ENCODE measurements at places on chromosomes 13 and 19. TPM values are rescaled to one million over a fixed set of nuclear protein-coding genes. Genes with fewer than 3 reads are reported as not detected.

The NKPD1 gene
- 0.11 TPM for polyA plus RNA-seq

DNA sequence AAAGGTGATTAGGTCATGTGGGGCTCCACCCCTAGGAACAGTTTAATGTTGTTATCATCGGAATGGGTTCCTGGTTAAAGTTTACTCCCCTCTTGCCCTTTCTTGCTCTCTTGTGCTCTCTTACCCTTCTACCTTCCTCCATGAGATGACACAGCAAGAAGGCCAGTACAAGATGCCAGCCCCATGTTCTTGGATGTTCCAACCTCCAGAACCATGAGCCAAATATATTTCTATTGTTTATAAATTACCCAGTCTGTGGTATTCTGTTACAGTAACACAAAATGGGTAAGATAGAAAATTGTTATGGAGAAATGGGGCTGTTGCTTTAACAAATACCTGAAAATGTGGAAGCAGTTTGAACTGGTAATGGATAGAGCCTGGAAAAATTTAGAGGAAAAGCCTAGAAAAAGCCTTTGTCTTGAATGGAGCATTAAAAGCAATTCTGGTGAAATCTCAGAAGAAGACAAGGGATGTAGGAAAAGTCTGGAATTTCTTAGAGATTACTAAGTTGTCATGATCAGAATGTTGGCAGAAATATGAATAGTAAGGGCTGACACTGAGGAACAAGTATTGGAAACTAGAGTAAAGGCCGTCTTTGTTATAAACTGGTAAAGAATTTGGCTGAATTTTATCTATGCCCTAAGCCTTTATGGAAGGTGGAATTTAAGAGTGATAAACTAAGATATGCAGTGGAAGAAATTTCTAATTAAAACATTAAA is 53.5 kb upstream of the TSC22D1 start:
- DNase-seq = no peak

GRCh38 chr13:44809190-44809589 is 180.1 kb downstream of the NUFIP1 start:
- DNase-seq = no peak

DNA sequence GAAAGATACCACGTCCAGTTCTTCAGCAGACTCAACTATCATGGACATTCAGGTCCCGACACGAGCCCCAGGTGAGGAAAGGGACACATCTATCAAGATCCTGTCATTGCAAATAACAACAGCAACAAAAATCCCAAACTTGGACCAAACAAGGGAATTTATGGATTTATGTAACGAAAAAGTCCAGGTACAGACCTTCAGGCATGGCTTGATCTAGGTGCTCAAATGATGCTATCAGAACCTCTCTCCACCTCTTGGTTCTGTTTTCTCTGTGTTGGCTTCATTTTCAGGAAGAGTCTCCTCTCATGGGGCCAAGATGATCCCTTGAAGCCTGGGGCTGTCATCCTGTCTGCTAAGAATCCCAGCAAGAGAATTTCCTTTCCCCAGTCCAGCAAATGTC is 2.9 kb downstream of the FXYD5 start:
- no peak for DNase-seq

The PRR22 gene
- 1.8 TPM for polyA plus RNA-seq

The NBEA gene
- 13.3 TPM for polyA plus RNA-seq

DNA sequence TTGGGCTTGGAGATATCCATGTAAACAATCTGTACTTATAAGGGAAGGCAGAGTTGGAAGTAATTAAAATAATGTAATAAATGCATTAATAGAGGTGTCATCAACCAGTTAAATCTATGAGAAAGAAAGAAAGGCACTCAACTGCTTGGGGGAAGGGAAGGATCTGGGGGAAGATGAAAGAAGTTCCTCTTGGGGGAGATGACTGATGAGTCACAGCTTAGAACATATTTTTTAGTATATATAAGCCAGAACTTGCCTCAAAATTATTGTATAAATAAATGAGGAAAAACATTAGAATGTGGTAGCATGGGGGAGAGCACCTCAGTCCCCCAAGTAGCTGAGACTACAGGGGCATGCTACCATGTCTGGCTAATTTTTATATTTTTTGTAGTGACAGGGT is 205.8 kb downstream of the GGACT start:
- DNase-seq = no peak

- peak; percentile 33 for DNase-seq
Measured at GRCh38 chr13:111007209-111007608, 92.3 kb upstream of the ANKRD10 start.

- no peak for DNase-seq
Measured at GRCh38 chr19:5955636-5955935, 22.4 kb downstream of the RANBP3 start.

DNA sequence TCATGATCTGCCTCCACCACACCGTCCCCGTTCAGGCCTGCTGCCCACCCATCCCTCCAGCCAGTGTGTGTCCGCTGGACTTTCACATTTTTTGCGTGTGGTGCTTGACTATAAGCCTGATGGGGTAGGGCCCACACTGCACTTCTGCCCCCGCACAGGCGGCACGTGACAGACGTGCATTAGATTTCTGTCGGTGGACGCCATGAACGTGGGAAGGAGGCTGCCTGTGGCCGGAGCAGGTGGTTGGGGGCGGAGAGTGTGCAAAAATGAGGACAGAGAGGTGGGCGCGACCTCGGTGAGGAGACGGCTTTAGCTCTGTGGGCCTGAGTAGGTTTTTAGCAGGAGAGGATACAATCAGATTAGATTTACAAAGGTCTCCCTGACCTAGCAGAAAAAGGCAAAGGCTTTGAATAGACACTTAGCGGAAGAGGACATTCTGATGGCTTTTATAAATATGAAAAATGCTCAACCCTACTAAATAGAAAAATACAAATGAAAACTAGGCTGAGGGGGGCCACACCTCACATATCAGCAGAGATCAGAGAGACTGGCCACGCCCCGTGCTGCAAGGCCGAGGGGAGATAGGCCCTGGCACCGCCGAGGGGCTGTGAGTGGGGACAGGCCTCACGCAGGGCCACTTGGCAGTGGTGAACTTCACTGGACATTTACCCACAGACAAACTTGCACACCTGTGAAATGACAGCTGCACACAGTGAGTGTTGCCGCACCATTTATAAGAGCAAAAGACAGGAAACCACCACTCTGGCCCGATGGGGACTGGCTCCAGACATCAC is 25.4 kb downstream of the PAK4 start:
- no peak for DNase-seq

- peak; percentile 24 for DNase-seq
Measured at GRCh38 chr19:18700501-18701249, 17.2 kb downstream of the CRTC1 start.

DNA sequence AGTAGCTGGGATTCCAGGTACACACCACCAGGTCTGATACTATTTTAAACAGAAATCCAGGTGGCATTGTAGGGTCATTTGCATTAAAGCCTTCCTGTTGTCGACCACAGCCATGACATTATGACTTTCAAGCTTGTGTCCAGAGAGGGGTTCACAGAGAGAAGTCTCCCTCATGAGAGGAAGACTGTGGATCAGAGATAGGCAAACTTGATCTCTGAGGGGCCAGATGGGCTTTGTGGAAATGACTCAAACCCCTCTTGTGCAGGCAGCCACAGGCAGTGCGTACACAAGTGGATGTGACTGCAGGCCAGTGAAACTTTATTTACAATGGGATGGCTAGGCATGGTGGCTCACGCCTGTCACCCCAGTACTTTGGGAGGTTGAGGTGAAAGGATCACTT is 27.8 kb upstream of the F2RL3 start:
- no peak for DNase-seq

DNA sequence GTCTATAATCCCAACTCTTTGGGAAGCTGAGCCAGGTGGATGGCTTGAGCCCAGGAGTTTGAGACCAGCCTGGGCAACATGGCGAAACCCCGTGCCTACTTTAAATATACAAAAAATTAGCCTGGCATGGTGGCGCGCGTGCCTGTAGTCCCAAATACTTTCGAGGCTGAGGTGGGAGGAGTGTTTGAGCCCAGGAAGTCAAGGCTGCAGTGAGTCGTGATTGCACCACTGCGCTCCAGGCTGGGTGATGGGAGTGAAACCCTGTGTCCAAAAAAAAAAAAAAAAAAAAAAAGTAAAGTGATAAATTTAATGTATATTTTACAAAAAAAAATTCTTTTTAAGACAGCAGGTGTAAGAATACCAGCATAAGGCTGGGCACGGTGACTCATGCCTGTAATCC is 17.6 kb downstream of the TMEM38A start:
- DNase-seq = no peak

The SIGLEC8 gene
- 0.12 TPM for polyA plus RNA-seq

The PCDH17 gene
- 7.5 TPM for polyA plus RNA-seq

GRCh38 chr19:45876411-45877197 is 9.3 kb downstream of the IRF2BP1 start:
- peak; percentile 82 for DNase-seq

The COLGALT1 gene
- 73.8 TPM for polyA plus RNA-seq

The CD37 gene
- 22.3 TPM for polyA plus RNA-seq

DNA sequence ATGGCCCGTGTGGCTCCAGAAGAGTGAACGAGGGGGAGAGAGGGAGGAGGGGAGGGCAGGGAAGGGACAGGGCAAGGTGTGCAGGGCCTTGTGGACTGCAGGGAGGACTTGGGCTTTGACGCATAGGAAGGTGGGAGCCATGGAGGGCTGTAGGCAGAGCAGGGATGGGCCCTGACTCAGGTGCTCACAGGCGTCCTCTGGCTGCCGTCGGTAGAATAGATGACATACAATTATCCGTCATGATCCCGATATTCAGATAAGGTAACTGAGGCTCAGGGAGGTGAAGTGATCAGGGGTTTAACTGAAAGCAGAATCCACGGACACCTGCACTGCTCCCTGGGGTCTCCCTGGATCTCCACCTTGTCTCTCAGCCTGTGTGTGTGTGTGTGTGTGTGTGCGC is 3.4 kb downstream of the C3 start:
- no peak for DNase-seq

DNA sequence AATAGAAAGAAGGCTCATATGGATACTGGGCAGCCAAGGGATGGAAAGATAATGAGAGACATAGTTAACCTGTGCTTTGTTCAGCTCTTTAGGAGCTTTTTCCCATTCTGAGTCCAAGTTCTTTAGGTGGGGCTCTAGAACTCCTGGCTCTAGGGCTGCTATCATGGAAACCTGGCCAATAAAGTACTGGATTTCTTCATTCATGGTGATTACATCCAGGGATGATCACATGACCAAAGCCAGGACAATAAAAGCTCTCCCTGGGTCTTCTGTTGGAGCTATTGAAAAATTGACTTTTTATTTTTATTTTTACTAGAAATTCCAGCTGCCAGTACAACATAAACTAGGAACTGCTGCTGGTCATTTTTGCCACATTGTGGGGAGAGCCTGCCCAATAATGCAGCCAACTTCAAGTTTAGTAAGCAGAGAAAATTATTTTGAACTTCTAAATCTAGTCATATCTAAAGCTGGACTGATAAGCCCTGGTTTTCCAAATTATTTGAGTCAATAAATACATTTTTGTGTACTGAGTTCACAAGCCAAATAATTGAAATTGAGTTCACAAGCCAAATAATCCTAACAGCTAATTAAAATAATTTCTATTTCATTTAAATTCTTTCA is 224.9 kb upstream of the STARD13 start:
- DNase-seq = peak; percentile 19

The BCL2L12 gene
- 21.3 TPM for polyA plus RNA-seq

DNA sequence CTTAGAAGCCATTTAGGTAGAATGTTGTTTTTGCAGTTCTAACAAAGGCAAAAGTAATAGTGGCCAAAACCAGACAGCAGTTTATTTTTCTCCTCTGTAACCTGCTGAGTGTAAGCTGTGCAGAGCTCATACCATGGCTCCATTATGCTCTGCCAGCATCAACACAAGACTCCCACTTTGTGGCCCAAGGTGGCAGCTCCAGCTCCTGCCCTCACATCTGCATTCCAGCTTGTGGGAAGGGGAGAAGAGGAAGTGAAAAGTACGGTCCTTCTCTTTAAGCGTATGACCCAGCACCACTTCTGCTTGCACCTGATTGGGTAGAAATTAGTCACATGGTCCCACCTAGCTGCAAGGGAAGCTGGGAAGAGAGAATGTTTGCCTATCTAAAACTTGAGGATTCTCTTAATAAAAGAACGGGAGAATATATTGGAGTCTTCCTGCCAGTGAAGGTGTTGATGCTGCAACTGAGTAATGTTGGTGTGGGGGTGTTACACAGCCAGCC is 19.2 kb downstream of the ADGRE1 start:
- no peak for DNase-seq

The ENOX1 gene
- polyA plus RNA-seq = 9.1 TPM

DNA sequence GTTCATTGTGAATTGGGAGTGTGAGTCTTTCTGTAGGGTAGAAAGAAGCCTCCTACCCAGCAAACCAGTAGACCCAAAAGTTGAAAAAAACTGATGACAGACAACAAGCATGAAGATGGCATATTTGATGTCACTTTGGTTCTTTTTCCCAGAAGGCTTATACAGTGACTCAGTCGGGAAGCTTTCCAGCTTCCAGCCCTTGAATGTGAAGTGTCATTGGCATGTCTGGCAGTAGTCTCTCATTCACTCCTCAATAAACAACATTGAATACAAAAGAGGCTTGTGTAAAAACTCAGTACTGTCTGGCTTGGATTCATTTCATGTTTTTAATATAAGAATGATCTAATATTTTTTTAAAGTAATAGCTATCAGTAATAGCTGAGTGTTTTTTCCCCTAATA is 68.7 kb downstream of the IPO5 start:
- peak; percentile 14 for DNase-seq

GRCh38 chr13:79659121-79659521 is 178.2 kb downstream of the NDFIP2 start:
- DNase-seq = peak; percentile 94

DNA sequence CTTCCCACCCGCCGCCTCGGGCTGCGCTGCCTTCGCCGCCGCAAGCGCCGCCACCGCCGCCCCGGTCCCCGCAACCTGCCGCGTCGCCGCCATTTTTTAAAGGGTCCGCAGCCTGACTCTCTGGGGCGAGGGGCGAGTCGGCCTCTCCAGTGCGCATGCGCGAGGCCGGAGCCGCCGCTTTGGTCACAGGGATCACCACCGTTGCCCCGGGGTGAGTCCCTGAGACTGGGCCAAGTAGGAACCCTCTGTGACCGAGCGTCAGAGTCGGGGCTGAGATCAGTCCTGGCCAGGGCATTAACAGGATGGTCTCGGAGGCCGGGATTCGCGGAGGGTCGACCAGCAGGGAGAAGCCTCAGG is 42.6 kb downstream of the ZNF146 start:
- no peak for DNase-seq
